ENCODE measurements at places on chromosomes 5 and 9. TPM values are rescaled to one million over a fixed set of nuclear protein-coding genes. Genes with fewer than 3 reads are reported as not detected.

DNA sequence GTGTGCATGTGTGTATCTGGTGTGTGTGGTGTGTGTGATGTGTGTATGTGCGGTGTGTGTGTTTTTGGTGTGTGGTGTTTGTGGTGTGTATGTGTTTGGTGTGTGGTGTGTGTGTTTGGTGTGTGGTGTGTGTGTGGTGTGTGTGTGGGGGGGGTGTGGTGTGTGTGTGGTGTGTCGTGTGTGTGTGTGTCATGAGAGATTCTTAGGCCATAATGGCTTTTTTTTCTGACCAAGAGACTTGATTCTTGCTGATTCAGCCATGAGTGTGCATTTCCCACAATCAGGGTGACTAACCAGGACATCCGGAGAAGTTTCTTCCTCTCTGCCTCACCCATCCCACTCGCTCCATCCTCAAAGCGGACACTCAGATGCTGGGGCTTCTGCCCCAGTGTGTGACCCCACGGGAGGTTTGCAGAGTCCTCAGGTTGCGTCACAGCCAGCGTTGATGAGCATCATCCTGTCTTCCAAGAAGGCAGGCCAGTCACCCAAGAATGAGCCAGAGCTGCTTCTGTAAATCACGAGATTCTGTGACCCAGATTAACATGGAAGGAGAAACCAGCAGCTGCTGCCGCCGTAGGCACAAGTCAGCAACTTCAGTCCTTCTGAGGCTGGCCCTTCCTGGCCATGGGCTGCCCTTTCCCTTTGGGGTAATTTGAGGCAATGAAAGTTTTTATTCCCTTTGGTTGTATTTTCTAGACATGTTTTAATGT lies 12.5 kb upstream of the CTSL start:
- no peaks in the 10 kb centered on the region for H3K36me3 ChIP-seq
- no peaks in the 10 kb centered on the region for H3K27me3 ChIP-seq
- H3K4me1 ChIP-seq = peaks cover 37% of the 10 kb centered on the region
- peak; percentile 74 for DNase-seq
- peak overlapping the region; percentile 31 for H3K4me3 ChIP-seq

Gene SCGB3A2
- not detected for total RNA-seq

Gene FOXD4
- not detected for total RNA-seq

DNA sequence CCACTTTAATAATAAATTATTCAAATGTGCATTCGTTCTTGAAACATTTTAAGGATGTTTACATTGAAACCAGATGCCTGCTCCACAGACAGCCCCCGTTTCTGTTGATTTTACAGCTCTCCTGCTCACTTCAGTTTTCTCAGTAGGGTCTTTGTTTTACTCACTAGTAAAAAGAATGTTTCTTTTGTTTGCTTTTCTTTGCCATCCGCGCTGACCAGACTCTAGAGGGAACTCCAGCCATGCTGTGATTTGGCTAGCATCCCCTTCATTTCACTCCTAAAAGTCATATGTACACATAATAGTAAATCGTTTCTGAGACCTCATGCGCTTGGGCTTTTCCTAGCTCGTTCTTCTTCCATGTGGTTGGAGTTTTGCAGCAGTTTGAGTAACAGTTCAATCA lies 28.7 kb upstream of the PALM2AKAP2 start:
- no peak overlapping the region for H3K4me3 ChIP-seq
- H3K36me3 ChIP-seq = no peaks in the 10 kb centered on the region
- H3K27ac ChIP-seq = no peak overlapping the region
- H3K4me1 ChIP-seq = no peaks in the 10 kb centered on the region

DNA sequence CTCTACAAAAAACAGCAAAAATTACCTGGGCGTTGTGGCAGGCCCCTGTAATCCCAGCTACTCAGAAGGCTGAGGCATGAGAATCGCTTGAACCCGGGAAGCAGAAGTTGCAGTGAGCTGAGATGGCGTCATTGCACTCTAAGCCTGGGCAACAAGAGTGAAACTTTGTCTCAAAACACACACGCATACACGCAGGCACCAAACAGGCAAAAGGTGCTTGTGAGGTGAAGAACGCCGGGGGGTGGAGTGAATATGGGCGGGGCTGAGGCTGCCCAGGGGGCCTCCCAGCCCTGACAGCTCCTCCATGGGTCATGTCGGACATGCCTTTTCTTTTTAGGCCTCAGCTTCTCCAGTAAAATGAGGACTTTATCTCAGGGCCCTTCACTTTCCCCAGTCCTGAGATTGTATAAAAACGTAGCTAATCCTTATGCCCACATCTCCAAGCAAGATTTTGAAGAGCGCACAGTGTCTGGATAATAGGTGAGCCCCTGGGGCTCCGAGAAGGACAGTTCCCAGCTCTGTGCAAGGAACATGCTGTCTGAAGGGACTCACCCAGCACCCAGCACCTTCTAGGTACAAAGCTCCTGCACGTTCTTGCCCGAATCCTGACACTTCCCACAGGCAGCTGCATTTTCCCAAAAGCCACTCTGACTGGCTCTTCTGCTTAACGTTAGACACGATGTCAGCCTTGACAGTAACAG lies 168.3 kb downstream of the COL23A1 start:
- H3K36me3 ChIP-seq = no peaks in the 10 kb centered on the region
- H3K27ac ChIP-seq = no peak overlapping the region
- no peaks in the 10 kb centered on the region for H3K4me1 ChIP-seq
- no peak for DNase-seq

Gene KIF4B
- 0.13 TPM for total RNA-seq

- H3K27me3 ChIP-seq = no peaks in the 10 kb centered on the region
- 0 out of 2 replicates have a peak overlapping the region, but pooled peaks have one; percentile 5 for H3K27ac ChIP-seq
- no peaks in the 10 kb centered on the region for H3K36me3 ChIP-seq
- no peak for DNase-seq
Observed at GRCh38 chr5:133048993-133049725, 2.7 kb upstream of the HSPA4 start.

DNA sequence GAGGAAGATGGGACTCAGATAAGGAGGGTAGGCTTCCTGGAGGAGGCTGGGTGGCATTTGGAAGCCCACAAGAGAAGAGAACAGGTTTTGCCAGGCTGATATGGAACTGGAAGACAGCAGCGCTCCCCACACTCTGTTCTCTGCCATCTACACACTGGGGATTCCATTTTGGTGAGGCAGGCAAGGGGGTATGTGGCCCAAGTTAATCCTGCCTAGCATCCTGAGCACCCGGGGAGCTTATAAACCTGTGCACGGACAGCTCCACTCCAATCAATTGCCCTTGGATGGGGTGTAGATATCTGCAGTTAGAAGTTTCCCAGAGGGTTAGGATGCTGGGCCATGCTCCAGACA lies 158.8 kb downstream of the MACROH2A1 start:
- no peaks in the 10 kb centered on the region for H3K27me3 ChIP-seq
- no peak overlapping the region for H3K4me3 ChIP-seq
- DNase-seq = no peak
- no peak overlapping the region for H3K27ac ChIP-seq

DNA sequence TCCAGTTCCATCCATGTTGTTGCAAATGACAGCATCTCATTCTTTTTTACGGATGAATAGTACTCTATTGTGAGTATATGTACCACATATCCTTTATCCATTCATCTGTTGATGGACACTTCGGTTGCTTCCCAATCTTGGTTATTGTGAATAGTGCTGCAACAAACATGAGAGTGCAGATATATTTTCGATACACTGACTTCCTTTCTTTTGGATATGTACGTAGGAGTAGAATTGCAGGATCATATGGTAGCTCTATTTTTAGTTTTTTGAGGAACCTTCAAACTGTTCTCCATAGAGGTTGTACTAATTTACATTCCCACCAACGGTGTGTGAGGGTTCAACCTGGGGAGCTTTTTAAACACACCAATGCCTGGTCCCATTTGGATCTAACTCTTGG lies 22.3 kb downstream of the GALNT12 start:
- no peak overlapping the region for H3K4me3 ChIP-seq
- no peak for DNase-seq
- peaks cover 15% of the 10 kb centered on the region for H3K36me3 ChIP-seq
- no peak overlapping the region for H3K27ac ChIP-seq

Gene FRMD3
- 1.4 TPM for total RNA-seq

DNA sequence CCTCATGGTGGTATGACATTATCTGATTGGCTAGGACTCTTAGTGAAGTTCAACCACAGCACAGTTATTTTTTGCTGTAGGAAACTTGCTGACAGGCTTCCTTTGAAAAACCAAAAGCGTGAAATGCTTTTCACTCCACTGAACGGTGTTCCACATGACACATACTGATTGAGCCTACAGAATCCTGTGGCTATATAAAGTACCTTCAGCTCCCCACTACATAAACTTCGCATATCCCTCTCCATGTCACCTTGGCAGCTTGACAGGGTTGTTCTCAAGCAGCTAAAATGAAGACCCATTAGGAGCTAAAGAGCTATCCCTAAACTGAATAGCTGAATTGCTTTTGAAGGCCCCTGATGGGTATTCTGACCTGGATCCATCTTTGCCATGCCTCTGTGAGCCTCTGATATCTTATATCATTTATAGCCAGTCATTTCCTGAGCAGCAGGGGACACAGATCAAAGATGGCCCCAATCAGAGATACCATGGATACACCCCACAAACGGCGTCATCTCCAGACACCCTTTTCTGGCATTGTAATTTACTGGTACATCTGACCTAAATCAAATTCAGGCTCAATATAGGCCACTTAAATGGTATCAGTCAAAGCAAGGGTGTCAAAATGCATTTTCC lies 91.5 kb downstream of the APBA1 start:
- H3K27ac ChIP-seq = no peak overlapping the region
- DNase-seq = no peak

Gene BAAT
- not detected for total RNA-seq

Gene PDCD1LG2
- 1.4 TPM for total RNA-seq

- DNase-seq = no peak
- H3K4me1 ChIP-seq = peaks cover 11% of the 10 kb centered on the region
- H3K27me3 ChIP-seq = no peaks in the 10 kb centered on the region
- no peak overlapping the region for H3K27ac ChIP-seq
- 0 out of 2 replicates have a peak, but pooled peaks cover 4% of the 10 kb centered on the region for H3K36me3 ChIP-seq
Observed at GRCh38 chr9:95874989-95875304, 544 bp upstream of the ERCC6L2 start.

DNA sequence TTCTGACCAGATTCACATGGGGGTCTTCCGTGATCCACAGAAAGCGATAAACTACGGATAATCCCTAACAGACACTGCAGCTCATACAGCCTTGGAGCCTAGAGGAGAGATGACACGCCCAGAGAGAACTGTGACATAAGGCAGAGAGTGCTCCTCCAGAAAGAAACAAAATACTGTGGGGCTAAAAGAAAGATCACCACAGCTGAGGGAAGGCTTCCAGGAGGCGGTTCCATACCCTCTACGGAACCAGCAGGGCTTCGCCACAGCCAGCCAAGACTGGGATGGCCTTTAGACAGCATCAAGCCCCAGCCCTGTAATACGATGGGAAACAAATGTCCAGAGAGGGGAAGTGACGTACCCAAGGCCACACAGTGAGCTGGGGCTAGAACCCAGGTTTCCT lies 19.3 kb downstream of the GPX3 start:
- no peak for DNase-seq
- H3K36me3 ChIP-seq = 0 out of 2 replicates have a peak, but pooled peaks cover 15% of the 10 kb centered on the region
- peaks cover 47% of the 10 kb centered on the region for H3K4me1 ChIP-seq
- H3K27me3 ChIP-seq = no peaks in the 10 kb centered on the region

Gene TIMD4
- total RNA-seq = not detected

Gene HTR4
- not detected for total RNA-seq

Gene C5orf52
- total RNA-seq = not detected

Gene INSYN2B
- total RNA-seq = 0.13 TPM

DNA sequence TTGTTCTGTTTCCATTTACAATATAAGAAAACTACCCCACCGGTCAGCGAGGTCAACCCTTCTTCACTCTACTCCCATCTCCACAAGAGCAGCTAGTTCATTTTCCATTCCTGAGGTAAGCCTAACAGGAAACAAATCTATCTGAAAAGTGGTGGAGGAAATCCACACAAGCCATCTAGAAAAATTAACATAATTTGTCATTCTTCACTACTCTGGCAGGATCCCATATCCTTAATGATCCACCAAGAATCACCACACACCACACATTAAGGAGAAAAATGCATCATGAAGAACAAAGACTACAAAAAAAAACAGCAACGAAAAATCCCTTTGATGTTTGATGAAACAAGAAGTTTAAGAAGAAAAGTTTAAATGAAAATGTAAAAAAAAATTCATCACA lies 1771.0 kb downstream of the EFNA5 start:
- H3K36me3 ChIP-seq = no peaks in the 10 kb centered on the region
- H3K4me1 ChIP-seq = no peaks in the 10 kb centered on the region
- no peak overlapping the region for H3K4me3 ChIP-seq
- H3K27ac ChIP-seq = no peak overlapping the region
- no peak for DNase-seq

Gene TMEFF1
- total RNA-seq = 1.7 TPM

- no peaks in the 10 kb centered on the region for H3K36me3 ChIP-seq
- no peaks in the 10 kb centered on the region for H3K4me1 ChIP-seq
- DNase-seq = no peak
- H3K4me3 ChIP-seq = no peak overlapping the region
- H3K27me3 ChIP-seq = 0 out of 2 replicates have a peak, but pooled peaks cover 6% of the 10 kb centered on the region
- H3K27ac ChIP-seq = no peak overlapping the region
Observed at GRCh38 chr5:146368137-146368536, 29.5 kb downstream of the POU4F3 start.

Gene PAPPA
- total RNA-seq = 3.9 TPM

Gene GHR
- not detected for total RNA-seq

Gene FKTN
- 32.3 TPM for total RNA-seq

Gene NAIP
- total RNA-seq = 13.1 TPM

GRCh38 chr5:17157294-17157693 lies 60.1 kb upstream of the BASP1 start:
- no peak overlapping the region for H3K27ac ChIP-seq
- peaks cover 9% of the 10 kb centered on the region for H3K4me1 ChIP-seq
- no peak for DNase-seq
- H3K36me3 ChIP-seq = no peaks in the 10 kb centered on the region

Gene IFNA5
- not detected for total RNA-seq

DNA sequence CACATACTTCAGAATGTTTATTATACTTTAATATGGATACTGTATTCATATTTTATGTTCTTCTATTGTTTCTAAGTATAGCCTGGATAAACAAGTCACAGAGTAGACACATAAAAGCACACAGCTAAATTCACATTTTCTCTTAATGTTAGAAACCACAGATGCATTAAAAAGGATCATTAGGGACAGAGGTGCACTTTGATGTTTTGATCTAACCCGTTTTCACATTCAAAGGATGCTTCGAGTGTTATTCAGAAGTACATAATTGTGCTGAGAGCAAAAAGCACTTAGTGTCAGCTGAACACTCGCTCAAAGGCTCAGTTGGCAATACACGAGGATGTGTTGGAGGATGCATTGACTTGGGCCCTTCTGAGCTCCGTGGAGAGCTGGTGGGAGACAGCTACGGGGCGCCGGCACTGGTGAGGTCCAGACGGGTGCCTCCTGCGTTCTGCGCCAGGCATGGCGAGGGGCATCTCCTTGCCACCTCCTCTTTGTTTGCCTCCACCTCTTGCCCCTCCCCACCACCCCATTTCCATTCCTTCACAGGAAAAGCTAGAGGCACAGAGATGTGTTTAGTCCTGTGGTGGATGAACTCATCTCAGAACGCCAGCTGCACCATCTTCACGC lies 35.5 kb downstream of the MED10 start:
- no peaks in the 10 kb centered on the region for H3K36me3 ChIP-seq
- H3K4me3 ChIP-seq = no peak overlapping the region
- H3K4me1 ChIP-seq = no peaks in the 10 kb centered on the region
- no peak overlapping the region for H3K27ac ChIP-seq
- H3K27me3 ChIP-seq = peaks cover 92% of the 10 kb centered on the region

Gene COX7C
- 489 TPM for total RNA-seq

Measured in PC-9 (cell line).